NCI-H1105 treated with DMSO at 0.1 percent for 48 hours (cell line): ENCODE measurements at places on chromosomes 11 and 22.

DNA sequence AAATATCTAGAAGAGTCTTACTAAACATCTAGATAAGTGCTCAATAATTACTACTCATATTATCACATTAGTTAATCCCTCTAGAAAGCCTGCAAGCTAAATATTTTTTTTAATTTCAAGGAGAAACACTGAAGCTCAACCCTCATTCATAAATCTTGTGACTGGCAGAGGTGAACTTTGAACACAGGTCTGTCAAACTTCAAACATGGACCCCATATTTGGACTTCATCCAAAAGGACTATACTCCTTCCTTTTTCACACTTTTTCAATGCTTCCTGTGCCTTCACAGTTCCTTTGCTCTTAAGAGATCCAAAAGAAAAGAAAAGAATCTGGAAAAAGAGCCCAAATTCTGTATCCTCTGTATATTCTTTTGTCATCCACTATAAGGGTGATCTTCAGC lies 28.3 kb upstream of the OR9G4 start:
- no peak for DNase-seq

- DNase-seq: no peak
These were observed 51.6 kb downstream of the SMIM38 start for GRCh38 chr11:69207165-69207889.

DNA sequence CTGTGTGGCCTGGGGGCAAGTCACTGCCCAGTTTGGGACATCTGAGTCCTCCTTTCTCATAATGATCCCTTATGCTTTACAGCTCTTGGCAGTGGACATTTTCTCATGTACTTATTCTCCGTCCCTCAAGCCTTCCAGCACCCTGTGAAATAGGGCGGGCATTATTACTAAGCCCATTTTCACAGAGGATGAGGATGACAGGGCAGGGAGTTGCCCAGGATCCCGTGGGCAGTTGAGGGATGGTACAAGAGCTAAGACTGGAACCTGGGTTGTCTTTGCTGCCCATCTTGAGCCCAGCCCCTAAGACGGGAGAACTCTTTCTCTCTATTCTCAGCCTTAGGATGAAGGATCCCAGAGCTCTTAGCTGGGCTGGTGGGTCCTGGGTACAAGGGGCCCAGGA lies 11.2 kb downstream of the CD82 start:
- no peak for DNase-seq

DNA sequence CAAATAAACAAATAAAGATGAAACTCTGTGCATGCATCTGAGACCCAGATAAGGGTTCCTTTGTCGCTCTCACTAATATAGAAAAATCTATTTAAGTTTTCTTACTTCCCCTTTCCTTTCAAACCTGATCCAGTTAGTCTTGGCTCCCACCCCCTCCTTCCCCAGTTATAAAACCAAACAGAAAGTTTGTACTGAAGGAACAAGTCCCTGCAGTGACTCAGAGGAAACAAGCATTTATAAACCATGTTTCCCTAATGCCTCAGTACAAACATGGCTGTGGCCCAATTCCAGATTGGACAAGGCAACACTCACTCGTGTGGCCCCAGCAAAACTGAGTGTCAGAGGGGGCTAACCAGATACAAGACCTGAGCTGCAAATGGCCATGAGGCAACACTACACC lies 65.5 kb upstream of the ARHGAP20 start:
- DNase-seq: no peak

DNA sequence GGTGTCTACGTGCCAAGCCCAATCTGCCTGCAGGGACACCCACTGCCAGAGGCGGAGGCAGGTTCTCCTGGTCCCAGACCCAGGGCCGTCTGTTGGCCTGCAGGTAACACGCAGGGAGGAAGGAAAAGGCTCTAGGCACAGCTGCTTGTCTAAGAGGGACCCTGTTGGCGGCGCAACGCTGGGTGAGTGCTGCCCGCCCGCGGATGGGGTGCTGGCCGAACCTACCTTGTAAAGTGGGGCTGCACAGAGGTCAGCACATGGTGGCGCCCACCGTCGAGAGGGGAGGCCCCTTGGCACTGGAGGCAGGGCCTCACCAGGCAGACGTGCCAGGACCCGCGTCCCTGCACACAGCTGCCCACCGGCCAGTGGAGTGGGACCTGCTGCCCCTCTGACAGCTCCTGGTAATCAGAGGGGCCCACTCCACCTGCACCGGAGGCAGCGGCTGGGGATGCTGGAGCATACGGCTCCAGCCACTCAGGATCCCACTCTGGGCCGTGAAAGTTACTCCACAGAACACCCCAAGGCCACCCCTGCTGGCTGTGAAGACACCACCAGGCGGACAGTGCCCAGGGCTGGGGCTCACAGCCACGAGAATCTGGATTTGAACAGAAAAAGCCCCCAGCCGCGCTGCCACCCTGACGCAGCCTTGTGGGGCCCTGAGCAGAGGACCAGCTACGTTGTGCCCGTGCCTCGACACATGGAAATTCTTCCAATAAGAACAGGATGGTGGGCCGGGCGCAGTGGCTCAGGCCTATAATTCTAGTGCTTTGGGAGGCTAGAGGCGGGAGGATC lies 24.0 kb downstream of the TBX1 start:
- no peak for DNase-seq
